ENCODE measurements at places on chromosomes 2 and 18.

- DNase-seq, result no peak
These were observed 14.9 kb downstream of the TRMT61B start for GRCh38 chr2:28855193-28855592.

GRCh38 chr18:21463718-21464117 lies 136.8 kb downstream of the ESCO1 start:
- DNase-seq, result no peak

GRCh38 chr2:38271697-38272096 lies 105.4 kb downstream of the ATL2 start:
- DNase-seq, result no peak

DNA sequence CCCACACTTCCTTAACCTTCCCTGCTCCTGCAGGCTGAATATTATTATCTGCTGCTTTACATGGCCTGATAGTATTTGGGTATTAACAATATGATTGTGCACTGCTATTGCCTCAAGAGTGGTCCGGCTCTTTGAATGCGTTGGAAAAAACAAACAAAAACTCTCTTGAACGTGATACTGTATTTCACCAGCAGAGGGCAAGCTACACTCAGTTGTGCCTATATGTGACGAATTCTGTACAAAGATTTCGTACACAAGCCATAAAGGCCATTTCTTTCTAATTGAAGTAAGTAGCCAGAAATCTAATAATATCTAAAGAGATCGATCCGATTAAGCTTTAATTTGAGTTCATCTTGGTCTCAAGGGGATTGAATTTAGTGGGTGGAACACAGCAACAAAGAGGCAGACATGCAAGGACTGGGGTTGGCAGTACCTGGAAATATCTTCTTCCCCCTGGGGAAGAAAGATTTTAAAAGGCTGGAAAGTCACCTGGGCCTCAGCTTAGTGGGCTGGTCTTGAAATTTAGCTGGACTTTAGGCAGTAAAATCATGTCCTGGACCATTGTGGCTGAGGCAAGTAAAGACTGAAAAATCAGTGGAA lies 49.3 kb upstream of the RAB6D start:
- peak; percentile 13 for DNase-seq

GRCh38 chr2:26540961-26541360 lies 63.0 kb upstream of the OTOF start:
- no peak for DNase-seq

GRCh38 chr2:66481100-66481549 lies 46.2 kb downstream of the MEIS1 start:
- DNase-seq, result no peak

DNA sequence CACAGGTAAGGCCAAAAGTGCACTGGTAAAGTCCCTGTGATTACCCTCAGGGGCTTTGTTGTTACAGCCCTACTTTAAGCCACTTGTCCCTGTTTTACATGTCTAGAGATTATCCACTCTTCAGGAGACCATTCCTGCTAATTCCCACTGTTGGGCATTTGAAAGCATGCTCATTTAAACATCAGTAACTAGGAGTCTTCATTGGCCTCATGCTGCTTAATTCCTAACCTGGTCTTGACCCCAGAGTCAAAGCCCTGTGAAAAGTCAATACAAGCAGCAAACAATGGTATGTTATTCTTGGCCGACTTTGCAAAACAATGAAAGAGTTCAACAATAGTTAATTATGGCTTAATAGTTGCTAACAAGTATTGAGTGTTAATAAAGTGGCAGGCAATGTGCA lies 23.2 kb downstream of the AFF3 start:
- no peak for DNase-seq

DNA sequence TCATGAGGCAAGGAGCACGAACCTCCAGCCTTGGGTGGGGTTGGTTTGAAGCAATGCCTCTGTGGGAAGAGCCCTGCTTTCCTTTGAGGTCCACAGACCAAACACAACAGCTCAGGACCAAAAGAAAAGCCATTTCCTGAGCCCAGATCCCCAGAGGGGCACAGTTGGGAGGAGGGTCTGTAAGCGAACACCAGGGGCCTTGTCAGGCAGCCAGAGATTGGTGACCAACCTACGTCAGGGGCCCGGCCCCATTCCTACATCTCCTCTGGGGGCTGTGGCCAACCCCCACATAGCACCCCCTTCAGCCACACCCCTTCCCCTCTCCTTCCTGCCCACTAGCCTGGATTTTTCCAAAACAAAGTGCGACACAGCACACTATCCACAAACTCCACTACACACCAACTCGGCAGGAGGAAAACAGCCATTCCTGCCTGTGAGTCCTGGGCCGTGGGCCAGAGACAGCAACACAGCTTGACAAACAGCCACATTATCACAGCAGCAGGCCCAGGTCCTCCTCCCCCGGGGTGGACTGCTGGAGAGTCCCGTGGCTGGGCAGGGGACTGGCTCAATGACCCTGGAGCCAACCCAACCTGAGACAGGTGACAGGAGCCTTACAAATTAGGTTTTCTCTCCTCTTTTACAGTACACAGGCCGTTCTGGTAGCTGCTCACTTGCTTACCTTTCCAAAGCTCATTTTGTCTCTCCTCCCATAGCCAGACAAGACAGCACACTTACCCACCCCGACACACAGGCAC lies 98.8 kb downstream of the TNS1 start:
- no peak for DNase-seq

GRCh38 chr18:79164706-79165105 lies 95.5 kb downstream of the ATP9B start:
- DNase-seq, result no peak

- DNase-seq, result no peak
These were observed 705 bp downstream of the YES1 start for GRCh38 chr18:811182-811891.

- DNase-seq, result no peak
These were observed 32.6 kb upstream of the E2F6 start for GRCh38 chr2:11498543-11499034.

DNA sequence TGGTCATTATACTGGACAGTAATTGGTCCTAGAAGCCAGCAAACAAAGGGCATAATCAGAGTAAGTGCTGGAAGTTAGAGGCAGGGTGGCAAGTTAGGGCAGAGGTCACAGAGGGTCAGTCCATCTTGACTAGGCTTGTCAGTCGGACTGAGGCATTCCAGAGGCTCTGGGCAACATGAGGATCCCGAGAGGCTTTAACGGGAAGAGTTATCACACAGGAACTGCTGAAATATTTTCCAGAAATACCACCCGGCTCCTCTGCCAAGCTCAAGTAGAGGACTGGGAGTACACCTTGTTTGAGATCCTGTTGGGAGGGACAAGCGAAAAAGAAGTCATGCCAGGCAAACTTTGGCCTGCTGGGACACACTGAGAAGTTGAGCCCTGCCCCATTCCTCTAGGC lies 13.7 kb downstream of the C2orf81 start:
- no peak for DNase-seq

DNA sequence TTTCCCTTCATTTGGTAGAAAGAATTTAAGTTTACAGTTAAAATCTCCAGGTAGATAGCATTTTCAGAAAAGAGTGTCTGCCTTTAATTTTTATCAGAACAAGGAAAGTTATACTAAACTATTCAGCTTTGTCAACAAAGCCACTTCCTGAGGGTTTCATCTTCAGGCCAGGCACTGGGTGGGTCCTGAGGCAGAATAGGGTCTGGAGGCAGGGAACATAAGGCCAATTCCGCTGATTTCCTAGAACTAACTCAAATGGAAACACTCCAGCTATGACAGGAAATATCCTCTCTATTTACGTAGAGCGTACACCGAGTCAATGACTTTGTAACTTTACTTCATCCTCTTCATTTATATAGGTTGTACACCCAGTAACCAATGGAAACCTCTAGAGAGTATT lies 32.7 kb upstream of the FAM124B start:
- no peak for DNase-seq

GRCh38 chr2:178998539-178998938 lies 51.4 kb downstream of the CCDC141 start:
- DNase-seq, result no peak

- DNase-seq, result no peak
These were observed 541.0 kb upstream of the KLHL29 start for GRCh38 chr2:22843919-22844537.

DNA sequence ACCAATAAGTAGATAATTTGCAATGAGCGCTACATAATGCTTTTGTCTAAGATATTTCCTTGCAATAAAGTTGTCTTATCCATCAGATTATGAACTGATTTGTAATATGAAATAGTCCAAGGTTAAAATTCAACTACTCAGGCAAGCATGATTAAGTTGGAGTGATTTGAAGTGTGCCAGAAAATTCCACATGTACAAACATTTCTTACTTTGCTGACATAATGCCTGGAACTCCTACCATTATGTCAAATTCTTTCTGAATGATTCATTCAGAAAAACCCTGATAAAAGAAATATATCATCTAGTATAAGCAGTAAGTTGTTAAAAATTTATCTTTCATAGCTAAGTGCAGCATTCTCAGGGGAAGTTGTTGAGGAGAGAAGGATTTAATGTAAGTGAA lies 87.3 kb downstream of the CBLN2 start:
- DNase-seq, result peak; percentile 90

GRCh38 chr2:58767828-58768714 lies 526.9 kb upstream of the FANCL start:
- no peak for DNase-seq

GRCh38 chr2:27280826-27281225 lies 1.4 kb upstream of the TRIM54 start:
- no peak for DNase-seq

Measured in kidney glomerular epithelial cell (primary cell).